Gastrocnemius medialis (tissue), 4 donors: ENCODE measurements at places on chromosomes 6 and 20.

GRCh38 chr6:106253172-106253571 is 72.4 kb downstream of the ATG5 start:
- no peak for DNase-seq

DNA sequence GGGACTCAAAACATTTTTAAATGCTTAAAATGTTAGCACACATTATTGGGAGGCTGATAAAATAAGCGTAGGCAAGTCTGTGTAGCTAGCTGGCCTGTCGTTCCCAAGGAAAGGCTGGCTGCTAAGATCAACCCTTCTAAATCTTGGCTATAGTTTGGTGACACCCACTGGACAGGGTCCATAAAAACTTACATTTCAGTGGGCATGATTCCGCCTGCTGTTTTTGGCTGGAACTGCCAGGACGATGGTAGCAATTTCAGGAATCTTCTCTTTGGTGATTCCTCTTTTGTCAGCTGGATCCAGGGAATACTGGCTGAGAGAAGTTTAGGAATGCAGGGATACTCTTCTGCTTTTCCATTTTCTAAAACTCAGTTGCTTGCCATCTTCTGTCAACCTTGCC is 162.2 kb downstream of the NKAIN2 start:
- no peak for DNase-seq

DNA sequence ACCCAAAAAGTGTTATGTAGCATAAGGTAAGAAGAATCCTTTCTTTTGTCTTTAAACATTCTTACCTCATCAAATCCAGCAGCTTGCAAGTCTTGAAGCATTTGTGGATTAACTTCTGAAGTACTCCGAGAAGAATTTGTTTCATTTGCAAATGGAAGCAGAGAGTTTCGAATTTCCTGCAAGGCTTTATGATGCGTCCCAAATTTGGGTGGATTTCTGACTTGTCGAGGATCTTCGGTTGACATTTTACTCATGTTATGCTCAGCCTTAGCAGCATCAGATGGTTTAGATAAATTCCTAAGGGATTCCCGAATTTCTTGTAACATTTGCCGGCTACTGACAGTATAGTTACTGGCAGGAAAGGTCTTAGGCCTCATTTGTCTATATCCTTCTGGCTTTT is 16.2 kb downstream of the LATS1 start:
- DNase-seq, result no peak

DNA sequence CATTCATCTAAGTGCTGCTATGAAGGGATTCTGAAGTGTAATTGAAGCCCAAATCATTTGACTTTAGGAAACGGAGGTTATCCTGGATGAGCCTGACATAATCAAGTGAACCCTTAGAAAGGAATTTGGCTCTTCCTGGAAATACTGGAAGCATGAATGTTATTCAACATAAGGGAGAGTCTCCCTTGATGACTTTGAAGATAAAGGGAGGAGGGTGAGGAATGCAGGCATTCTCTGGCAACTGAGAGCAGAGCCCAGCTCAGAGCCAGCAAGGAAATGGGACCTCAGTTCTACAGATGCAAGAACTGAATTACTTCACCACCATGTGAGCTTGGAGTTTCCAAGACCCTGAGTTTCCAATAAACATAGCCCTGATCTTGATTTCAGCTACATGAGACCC is 168.2 kb downstream of the DLL1 start:
- no peak for DNase-seq

DNA sequence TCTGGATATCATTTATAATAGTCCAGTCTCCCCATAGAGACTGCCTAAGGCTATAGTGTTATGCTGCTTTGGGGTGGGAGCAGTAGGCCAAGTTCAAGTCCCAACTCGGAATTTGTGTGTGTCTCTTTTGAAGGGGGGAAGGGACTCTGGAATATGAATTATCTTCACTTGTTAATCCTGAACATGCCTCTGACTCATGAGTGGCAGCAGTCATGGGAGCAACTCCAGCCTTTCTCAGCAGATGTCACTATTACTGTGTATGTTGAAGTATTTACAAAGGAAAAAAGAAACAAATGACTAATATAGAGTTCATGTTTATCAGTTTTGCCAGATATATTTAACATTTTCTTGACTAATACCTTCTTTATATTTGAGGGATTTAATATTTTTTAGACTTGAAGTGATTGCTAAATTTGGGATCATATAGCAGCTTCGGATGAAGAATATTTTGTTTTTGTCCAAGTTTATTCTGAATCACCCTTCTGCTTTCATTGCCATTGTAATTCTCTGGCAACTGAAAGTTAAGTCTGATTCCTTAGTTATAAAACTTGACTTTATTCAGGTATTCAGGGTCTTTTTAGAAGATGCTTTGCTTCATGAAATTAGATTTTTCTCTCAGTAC is 23.4 kb downstream of the FAM217A start:
- DNase-seq, result peak; percentile 40

DNA sequence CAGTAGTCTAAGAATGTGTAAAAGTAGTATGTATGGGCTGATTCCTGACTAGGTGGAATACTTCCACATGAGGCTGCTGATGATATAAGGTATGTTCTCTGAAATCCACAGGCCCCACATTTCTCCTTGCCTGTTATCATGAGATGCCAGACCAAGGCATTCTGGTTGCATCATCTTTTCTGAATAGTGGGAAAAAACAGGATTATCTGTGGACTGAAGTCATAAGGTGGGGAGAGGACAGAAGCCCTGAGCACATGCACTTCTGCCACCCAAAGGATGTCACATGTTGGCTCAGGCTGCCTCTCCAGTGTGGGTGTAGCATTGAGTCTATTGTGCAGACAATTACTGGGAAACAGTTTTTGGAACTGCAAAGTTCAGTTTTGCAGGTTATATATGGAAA is 184.5 kb upstream of the RAB32 start:
- no peak for DNase-seq

DNA sequence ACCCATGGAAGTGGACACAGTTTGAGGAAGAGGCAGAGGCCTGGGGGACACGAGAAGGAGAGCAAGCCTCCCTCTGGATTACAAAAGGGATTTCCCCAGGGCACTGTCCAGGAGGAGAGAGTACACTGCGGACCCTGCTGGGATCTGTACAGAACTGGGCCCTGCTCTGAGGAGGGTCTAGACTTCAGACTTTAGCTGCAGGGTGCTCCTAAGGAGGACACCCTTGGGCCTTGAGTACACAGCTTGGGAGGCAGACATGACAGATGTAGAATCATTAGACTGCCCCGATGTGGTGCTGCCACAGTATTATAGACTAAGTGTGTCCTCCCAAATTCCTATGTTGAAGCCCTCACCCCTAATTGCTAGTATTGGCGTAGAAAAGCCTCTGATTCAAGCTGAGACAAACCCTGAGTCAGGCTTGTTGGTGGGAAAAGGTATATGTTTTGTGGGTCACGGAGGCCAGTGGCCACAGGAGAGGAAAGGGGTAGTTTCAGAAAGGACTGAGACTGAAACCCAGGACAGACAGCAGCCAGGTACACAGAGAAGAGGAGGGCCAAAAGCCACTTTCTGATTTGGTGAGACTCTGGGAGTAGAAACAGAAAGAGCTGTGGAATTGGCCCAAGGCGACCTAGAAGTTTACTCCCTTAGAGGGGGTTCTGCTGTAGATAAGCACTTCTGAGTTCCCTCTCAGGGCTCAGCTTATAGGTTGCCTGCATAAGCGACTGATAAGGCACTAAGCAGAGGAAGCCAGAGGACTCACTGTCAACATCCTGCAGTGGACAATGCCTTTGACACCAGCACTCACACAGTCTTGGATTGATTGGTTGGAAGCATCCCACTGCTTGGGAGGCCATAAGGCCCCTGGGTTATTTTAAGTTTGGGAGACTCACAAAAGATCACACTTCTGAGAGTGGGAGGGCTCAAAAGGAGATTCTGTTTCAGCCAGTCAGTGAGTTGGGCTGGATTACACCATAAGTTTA is 16.5 kb upstream of the SH3BGRL2 start:
- no peak for DNase-seq

DNA sequence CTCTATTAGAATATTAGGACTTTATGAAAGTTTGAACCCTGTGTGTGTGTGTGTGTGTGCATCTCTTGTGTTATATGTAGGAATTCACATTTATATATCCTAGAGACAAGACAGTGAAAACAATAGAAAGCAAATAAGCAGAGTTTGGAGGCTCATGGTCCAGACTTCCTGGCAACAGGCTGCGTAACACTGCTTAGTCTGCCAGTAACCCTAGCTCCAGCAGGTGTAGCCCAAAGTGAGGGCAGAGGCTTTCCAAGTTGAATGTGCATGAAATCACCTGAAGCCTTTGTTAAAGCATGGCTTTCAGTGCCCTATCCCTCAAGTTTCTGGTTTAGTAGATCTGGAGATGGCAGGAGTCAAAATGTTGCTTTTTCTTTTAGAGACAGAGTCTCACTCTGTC is 569.9 kb downstream of the KIF16B start:
- DNase-seq, result no peak

- no peak for DNase-seq
These were observed 75.7 kb upstream of the UST start for GRCh38 chr6:148671085-148671484.

GRCh38 chr20:24842274-24842917 is 106.7 kb upstream of the CST7 start:
- no peak for DNase-seq

DNA sequence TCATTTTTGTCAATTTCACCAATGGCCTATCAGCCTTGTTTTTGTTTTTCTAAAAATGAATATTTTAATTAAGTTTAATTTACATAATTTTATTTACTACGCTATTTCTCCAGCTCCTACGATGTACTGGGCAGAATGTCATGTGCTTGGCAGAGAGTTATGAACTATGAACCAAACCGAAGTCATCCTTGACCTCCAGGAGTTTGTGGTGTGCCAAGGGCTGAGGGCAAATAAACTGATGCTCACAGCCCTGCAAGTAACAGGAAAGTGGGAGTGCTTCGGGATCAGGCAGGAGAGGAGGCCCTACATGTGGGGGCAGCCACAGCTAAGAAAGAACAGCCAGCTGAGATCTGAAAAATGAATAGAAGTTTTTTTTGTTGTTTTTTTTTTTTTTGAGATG is 38.6 kb downstream of the ZNF217 start:
- no peak for DNase-seq

GRCh38 chr20:13865156-13865555 is 80.3 kb downstream of the NDUFAF5 start:
- DNase-seq, result no peak

DNA sequence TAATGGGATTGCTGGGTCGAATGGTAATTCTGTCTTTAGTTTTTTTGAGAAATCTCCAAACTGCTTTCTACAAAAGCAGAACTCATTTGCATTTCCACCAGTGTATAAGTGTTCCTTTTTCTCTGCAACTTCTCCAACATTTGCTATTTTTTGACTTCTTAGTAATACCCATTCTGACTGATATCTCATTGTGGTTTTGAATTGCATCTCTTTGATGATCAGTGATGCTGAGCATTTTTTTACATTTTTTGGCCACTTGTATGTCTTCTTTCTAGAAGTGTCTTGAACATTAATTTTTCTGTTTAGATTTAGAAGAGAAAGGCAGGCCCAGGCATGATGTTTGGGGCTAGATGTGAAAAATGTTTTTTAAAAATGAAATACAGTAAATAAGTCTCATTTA is 553.1 kb upstream of the MAN1A1 start:
- DNase-seq, result no peak

DNA sequence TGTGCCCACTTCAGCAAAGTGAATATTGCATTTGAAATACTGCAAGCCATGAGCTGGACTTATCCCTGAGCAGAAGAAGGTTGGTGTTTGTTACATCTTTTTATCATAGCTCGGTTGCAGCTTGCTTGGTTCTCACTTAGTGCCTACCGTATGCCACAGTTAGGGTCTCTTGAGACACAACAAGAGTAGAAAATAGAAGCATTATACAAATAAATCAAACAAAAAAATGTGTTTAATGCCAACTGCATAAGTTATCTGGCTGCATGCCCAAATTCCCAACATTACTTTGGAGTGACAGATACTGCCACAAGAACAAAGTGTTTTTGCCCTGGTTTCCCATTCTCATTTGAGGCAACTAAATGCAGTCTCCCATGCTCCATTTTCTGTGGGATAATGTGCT is 53.9 kb upstream of the LAMP5 start:
- no peak for DNase-seq

DNA sequence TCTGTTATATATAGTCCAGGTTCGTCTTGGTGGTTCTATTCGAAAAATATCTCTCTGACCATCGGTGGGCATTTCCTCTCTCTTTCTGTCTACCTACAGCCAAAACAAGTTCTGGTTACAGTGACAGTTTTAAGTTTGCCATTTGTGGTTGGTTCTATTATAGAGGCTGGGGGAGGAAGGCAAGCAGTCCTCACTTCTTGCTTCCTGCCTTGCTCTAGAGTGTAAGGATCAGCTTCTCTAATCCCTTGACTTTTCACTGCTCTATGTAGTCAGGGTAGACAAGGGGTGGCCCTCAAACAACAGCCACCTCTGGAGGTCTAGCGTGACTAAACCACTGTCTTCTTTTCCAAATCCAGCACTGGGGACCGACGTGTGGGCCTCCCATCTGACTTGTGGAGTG is 16.1 kb downstream of the E2F3 start:
- DNase-seq, result no peak

- no peak for DNase-seq
These were observed 27.0 kb downstream of the SNAI1 start for GRCh38 chr20:50009521-50010454.

DNA sequence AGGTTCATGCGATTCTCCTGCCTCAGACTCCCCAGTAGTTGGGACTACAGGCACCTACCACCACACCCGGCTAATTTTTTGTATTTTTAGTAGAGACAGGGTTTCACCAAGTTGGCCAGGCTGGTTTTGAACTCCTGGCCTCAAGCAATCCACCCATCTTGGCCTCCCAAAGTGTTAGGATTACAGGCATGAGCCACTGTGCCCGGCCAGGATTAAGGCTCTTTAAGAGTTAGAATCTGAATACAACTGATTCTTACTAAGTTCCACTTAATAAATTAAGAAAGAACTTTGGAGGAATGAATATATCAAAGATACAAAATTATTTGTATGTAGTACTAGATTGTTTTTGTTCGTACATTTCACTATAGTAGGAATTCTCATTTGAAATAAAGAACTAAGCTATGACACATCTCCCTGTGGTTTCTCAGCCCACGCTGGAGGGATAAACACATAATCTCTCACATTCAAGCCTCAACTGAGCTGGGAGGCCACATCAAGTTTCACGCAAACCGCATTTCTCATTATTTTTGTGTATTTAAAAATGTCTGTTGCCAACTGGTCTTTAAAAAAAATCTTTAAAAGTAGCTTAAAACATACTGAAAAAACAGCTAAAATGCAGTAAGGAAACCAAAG is 34.2 kb downstream of the DTNBP1 start:
- DNase-seq, result no peak

DNA sequence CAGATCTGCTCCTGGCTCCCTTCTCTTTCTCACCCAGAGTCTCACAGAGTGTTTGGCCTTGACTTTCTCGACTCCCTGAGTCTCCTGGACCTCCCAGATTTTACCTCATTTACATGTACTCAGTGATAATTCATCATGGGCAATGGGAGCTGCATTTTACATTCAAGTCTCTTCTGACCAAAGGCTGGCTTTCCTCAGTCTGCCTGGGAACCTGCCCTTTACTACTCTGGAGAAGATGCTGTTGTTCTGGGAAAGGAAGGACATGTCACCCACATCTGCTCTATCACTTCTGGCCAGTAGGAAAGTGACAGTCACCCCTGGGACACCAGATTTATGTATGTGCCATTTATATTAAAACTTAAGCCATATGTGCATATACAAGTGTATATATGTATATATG is 7.4 kb downstream of the LRRN4 start:
- DNase-seq, result no peak
